RKO (cell line): ENCODE measurements at places on chromosomes 5 and 9.

- no peak for DNase-seq
Measured at GRCh38 chr5:75616971-75617621, 5.8 kb downstream of the ANKDD1B start.

- no peak for DNase-seq
Measured at GRCh38 chr9:94553029-94553938, 1.6 kb upstream of the PCAT7 start.

- DNase-seq, result no peak
Measured at GRCh38 chr9:1077616-1078015, 27.5 kb downstream of the DMRT2 start.

DNA sequence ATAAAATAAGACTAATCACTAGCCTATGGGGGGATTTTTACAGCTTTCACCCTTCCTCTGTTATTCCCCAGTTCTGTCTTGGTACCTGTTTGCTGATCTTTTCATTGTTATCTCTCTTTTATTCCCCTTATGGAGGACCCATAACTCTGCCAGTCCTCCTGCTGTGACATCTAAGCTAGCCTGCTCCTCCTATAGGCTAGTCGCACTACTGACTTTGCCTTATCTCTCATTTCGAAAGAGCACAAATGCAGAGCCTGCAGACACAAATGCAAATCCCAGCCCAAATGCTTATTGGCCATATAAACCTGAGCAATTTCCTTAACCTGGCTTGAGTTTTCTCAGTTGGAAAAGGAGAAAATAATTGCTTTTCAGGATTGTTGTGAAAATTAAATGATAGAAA is 59.1 kb upstream of the CAMK4 start:
- DNase-seq, result no peak

- DNase-seq, result no peak
Measured at GRCh38 chr9:68555437-68556150, 14.9 kb upstream of the TMEM252 start.

DNA sequence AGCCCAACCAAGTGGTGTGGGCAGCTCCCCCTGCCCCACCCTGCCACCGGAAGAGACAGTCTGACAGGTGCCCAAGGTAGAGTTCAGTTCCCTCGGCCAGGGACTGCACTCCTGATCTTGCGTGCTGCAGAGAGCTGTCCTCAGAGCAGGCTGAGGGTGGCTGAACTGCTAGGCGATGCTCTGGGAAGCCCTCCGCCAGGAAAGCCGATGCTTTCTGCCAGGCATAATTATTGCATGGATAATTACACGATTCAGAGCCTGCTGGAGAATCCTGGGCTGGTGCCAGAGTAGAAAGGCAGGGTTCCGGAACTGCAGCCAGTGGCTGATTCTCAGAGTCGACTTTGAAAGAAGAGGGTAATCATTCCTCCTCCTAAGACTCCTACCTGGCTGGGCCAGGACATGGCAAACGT is 19.3 kb downstream of the KCNIP1 start:
- DNase-seq, result no peak
